ENCODE measurements at places on chromosomes 5 and 9. TPM values are rescaled to one million over a fixed set of nuclear protein-coding genes. Genes with fewer than 3 reads are reported as not detected.

GRCh38 chr5:161286066-161286655, 260.4 kb downstream of the GABRB2 start:
- no peaks in the 10 kb centered on the region for H3K36me3 ChIP-seq
- H3K4me1 ChIP-seq, result no peaks in the 10 kb centered on the region
- no peak overlapping the region for H3K27ac ChIP-seq
- no peak overlapping the region for H3K4me3 ChIP-seq

DMRT2 gene
- total RNA-seq, result not detected

IQGAP2 gene
- total RNA-seq, result not detected

DNA sequence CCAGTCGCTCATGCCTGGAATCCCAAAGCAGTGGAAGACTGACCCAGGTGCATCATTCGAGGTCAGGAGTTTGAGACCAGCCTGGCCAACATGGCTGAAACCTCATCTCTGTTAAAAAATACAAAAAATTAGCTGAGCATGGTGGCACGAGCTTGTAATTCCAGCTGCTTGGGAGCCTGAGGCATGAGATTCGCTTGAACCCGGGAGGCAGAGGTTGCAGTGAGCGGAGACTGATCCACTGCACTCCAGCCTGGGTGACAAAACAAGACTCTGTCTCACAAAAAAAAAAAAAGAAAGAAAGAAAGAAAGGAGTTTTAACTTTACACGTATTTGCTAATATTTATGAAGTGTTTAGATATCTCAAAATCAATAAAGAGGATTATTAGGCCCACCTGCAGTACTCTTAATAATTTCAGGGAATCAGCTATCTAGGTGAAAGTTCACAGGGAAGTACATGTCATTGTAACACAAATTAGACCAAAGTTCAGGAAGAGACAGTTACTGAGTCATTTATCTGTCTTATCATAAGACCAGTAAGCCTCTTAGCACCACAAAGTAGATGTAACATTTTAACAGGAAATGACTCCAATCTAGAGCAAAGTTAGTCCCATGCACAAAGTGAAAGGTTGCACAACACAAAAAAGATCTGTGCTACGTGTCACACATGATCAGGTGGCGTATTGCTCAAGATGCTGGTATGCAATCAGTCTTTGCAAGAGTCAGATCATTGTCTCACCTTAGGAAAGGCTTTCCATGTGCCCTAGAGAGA, 34.1 kb upstream of the PLIN2 start:
- peak overlapping the region; percentile 98 for H3K27ac ChIP-seq
- DNase-seq, result peak; percentile 41
- no peaks in the 10 kb centered on the region for H3K27me3 ChIP-seq
- no peaks in the 10 kb centered on the region for H3K36me3 ChIP-seq
- H3K4me3 ChIP-seq, result no peak overlapping the region
- peaks cover 18% of the 10 kb centered on the region for H3K4me1 ChIP-seq

GRCh38 chr9:104448036-104448435, 56.0 kb upstream of the OR13F1 start:
- no peak for DNase-seq
- no peak overlapping the region for H3K4me3 ChIP-seq
- H3K4me1 ChIP-seq, result no peaks in the 10 kb centered on the region
- H3K27ac ChIP-seq, result no peak overlapping the region
- H3K36me3 ChIP-seq, result no peaks in the 10 kb centered on the region
- no peaks in the 10 kb centered on the region for H3K27me3 ChIP-seq

SV2C gene
- total RNA-seq, result not detected

MGAT4B gene
- total RNA-seq, result 413 TPM

DNA sequence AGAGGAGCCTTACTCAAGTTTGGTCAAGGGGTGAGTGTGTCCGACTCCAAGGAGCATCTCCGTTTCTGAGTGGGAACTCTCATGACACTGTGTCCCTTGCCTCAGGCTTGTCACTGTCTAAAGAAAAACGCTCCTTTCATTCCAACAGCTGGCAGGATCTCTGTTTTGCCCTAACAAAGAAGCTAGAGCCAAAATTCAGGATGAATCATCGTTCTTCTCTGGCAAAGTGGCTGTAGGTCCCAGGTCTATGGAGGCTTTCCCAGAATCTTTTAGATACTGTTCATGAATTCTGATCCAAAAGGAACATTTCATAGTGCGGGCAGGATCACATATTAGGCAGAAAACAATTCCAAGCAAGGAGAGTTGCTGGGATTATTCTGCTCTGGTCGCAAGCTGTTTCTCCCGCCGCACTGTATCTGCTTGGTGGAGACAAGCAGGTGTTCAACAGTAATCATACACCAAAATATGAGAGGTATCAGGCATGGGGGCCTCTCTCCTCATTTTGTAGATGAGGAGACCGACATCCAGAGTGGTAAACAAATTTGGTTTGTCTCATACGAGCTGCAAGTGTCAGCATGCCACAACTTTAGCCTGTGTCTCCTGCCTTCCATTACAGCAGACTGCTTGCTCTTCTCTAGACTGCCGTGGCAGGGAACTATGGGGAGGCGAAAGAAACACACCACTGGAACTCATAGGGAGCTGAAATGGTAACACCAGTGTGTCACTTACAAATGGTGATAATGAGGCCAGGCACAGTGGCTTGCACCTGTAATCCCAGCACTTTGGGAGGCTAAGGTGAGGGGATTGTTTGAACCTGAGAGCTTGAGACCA, 72.6 kb downstream of the ENTREP1 start:
- no peaks in the 10 kb centered on the region for H3K36me3 ChIP-seq
- peaks cover 14% of the 10 kb centered on the region for H3K4me1 ChIP-seq
- DNase-seq, result no peak
- H3K4me3 ChIP-seq, result no peak overlapping the region
- H3K27ac ChIP-seq, result no peak overlapping the region
- H3K27me3 ChIP-seq, result no peaks in the 10 kb centered on the region

- no peak for DNase-seq
- H3K36me3 ChIP-seq, result peaks cover 71% of the 10 kb centered on the region
- H3K4me1 ChIP-seq, result no peaks in the 10 kb centered on the region
- H3K27ac ChIP-seq, result no peak overlapping the region
These were observed 27.7 kb downstream of the G3BP1 start for GRCh38 chr5:151799407-151799806.

- H3K4me3 ChIP-seq, result no peak overlapping the region
- no peak overlapping the region for H3K27ac ChIP-seq
- no peak for DNase-seq
- no peaks in the 10 kb centered on the region for H3K36me3 ChIP-seq
These were observed 82.1 kb upstream of the MOCS2 start for GRCh38 chr5:53191548-53192165.

- H3K4me1 ChIP-seq, result no peaks in the 10 kb centered on the region
- no peaks in the 10 kb centered on the region for H3K27me3 ChIP-seq
- no peak overlapping the region for H3K4me3 ChIP-seq
- no peaks in the 10 kb centered on the region for H3K36me3 ChIP-seq
These were observed 48.5 kb downstream of the LRRC70 start for GRCh38 chr5:62627121-62627520.

DNA sequence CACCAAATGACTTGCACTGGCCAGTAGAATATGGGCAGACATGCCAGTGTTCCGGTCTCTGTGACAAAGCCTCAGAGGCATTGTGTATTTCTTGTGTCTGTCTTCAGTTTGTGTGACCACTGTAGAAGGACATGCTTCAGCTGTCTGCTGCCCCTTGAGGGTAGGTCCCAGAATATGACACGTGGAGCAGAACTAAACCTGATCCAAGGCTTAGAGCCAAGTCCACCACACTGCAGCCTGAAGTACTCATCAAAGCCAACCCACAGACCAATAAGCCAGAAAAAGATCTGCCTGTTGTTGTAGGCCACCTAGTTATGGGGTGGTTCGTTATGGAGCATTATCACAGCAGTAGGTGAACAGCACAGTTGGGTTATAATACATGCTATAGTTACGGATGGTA, 468.9 kb downstream of the PSAT1 start:
- peaks cover 17% of the 10 kb centered on the region for H3K27me3 ChIP-seq
- no peaks in the 10 kb centered on the region for H3K36me3 ChIP-seq
- no peak overlapping the region for H3K27ac ChIP-seq
- H3K4me3 ChIP-seq, result no peak overlapping the region

- H3K4me3 ChIP-seq, result no peak overlapping the region
- no peaks in the 10 kb centered on the region for H3K27me3 ChIP-seq
- no peaks in the 10 kb centered on the region for H3K4me1 ChIP-seq
- H3K36me3 ChIP-seq, result peaks cover 42% of the 10 kb centered on the region
- no peak overlapping the region for H3K27ac ChIP-seq
- DNase-seq, result no peak
These were observed 29.8 kb downstream of the UGCG start for GRCh38 chr9:111926421-111926875.

DNA sequence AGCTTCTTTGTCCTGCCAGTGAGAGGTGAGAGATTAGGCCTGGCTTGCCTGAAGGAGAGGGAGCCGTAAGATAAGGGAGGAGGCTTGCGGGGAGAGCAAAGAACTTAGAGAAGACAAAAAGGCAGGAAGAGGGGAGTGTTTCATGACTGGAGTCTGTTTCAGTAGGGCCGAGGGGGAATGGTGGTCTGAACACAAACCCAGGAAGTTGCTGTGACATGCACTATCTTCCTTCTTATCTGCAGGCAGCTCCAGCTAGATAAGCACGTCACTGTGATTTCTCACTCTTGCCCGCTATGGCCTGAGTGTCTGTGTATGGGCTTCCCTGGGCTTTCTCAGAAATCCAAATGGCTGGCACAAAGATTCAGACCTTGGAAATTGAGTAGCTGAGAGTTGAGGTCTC, 307.5 kb upstream of the CLINT1 start:
- no peaks in the 10 kb centered on the region for H3K36me3 ChIP-seq
- DNase-seq, result no peak
- peaks cover 27% of the 10 kb centered on the region for H3K27me3 ChIP-seq
- no peak overlapping the region for H3K4me3 ChIP-seq

DNA sequence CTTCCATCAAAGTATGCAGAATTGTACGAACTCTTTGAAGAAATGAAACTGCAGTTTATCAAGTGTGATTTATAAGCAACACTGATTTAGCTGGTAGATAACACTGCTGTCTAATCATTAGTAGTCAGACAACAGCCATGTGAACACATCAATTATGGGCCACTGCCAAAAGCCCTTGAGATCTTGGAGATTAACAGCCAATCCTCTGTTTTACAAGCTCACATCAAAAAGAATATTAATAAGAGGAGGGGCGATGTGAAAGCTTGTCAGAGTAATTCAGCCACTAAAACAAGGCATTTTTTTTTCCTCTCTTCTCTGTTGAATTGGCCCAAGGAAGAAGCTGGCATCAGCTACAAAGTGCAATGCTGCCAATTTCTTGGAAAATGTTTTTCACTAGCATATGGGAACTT, 28.1 kb downstream of the ZNF608 start:
- peak; percentile 67 for DNase-seq
- H3K4me3 ChIP-seq, result no peak overlapping the region
- no peak overlapping the region for H3K27ac ChIP-seq
- H3K36me3 ChIP-seq, result no peaks in the 10 kb centered on the region

- H3K36me3 ChIP-seq, result no peaks in the 10 kb centered on the region
- no peak overlapping the region for H3K27ac ChIP-seq
- peaks cover 2% of the 10 kb centered on the region for H3K4me1 ChIP-seq
- no peak for DNase-seq
- no peaks in the 10 kb centered on the region for H3K27me3 ChIP-seq
These were observed 47.5 kb upstream of the PLPP6 start for GRCh38 chr9:4614627-4615026.

DNA sequence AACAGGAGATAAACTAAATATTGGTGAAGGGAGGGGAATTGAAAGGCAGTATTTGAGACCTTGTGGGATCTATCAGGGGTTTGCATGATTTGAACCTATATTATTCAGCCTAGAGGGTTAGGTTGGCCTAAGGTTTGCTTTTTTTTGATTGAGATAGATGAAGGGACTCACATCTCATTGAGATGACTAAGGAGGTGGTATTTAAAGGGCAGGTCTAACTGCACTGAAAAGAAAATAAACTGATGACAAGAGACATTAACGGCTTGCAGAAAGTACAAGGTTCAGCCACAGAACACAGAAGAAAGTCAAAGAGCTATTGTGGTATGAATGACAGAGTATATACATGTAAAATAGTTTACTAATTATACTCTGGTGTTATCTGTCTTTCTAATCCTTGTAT, 412.7 kb downstream of the CDH10 start:
- no peak for DNase-seq
- no peaks in the 10 kb centered on the region for H3K27me3 ChIP-seq
- H3K4me3 ChIP-seq, result no peak overlapping the region
- no peaks in the 10 kb centered on the region for H3K36me3 ChIP-seq
- no peak overlapping the region for H3K27ac ChIP-seq

DNA sequence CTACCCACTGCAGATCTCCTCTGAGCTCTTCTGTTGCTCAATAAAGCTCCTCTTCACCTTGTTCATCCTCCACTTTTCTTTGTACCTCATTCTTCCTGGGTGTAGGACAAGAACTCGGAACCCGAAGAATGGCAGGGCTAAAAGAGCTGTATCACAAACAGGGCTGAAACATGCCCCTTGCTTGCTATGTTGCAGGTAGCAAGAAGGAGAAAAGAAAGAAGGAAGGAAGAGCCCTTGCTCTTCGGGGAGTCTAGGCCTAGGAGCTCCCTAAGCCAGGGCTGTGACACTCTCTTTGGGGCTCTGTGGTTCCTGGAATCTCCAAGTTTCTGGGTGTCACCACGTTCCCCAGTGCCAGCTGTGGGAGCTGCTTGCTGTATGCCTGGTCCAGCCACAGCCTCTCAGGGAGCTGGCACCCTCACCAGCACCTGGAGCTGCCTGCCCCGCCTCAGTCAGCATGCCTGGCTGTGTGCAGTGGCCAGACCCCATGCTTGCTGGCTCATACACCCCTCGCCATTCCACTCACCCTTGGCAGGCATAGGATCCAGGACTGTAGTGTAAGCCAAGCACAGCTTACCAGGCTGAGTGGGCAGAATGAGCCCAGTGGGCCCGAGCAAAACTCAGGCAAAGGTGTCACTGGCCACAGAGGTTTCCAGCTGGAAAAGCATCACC, 274.8 kb upstream of the ADRA1B start:
- H3K36me3 ChIP-seq, result no peaks in the 10 kb centered on the region
- H3K27me3 ChIP-seq, result no peaks in the 10 kb centered on the region
- H3K4me1 ChIP-seq, result no peaks in the 10 kb centered on the region

- no peak overlapping the region for H3K4me3 ChIP-seq
- H3K27ac ChIP-seq, result no peak overlapping the region
- no peaks in the 10 kb centered on the region for H3K27me3 ChIP-seq
- H3K36me3 ChIP-seq, result no peaks in the 10 kb centered on the region
These were observed 88.7 kb downstream of the SCAMP1 start for GRCh38 chr5:78449103-78449502.

SPINK13 gene
- not detected for total RNA-seq

DNA sequence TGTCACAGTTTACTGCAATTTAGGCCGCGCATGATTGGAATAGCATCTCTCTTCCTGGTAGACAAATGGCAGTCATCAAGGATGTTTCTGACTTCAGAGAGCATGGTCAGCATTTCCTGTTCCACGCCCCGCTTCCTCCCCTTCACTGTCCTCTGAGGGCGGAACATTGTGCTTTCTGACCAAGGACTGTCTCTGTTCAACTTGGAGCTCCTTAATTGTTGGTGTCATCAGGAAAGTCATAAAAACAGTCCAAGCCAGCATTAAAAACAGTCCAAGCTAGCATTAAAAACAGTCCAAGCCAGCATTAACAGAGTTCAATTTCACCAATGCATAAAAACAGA, 301.3 kb upstream of the IRX4 start:
- H3K27ac ChIP-seq, result no peak overlapping the region
- no peaks in the 10 kb centered on the region for H3K36me3 ChIP-seq
- DNase-seq, result no peak
- no peaks in the 10 kb centered on the region for H3K4me1 ChIP-seq
- H3K4me3 ChIP-seq, result no peak overlapping the region
- peaks cover 100% of the 10 kb centered on the region for H3K27me3 ChIP-seq
